ENCODE measurements at places on chromosomes 6 and 20.

- DNase-seq, result no peak
Observed at GRCh38 chr6:124297507-124297906, 493.8 kb downstream of the NKAIN2 start.

- DNase-seq, result no peak
Observed at GRCh38 chr20:36153736-36154699, 522 bp upstream of the EPB41L1 start.

- no peak for DNase-seq
Observed at GRCh38 chr20:12171923-12172524, 254.3 kb downstream of the BTBD3 start.

DNA sequence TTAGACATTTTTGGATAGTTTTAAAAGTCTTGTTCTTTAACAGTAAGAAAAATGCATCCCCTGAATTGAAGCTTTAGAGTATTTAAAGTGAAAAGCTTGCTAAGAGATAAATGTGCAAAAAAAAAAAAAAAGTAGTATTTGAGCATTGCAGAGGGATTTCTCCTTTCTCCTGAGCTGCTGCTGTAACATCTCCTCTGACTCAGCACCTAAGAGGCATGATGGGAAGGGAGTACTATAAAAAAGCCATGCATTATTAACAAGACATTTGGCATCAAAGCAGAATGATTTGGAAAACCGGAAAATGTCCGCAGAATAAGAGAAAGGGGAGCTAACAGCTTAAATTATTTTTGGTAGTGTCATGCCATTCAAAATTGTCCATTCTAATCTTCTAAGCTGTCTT lies 27.9 kb downstream of the B4GALT5 start:
- DNase-seq, result no peak

DNA sequence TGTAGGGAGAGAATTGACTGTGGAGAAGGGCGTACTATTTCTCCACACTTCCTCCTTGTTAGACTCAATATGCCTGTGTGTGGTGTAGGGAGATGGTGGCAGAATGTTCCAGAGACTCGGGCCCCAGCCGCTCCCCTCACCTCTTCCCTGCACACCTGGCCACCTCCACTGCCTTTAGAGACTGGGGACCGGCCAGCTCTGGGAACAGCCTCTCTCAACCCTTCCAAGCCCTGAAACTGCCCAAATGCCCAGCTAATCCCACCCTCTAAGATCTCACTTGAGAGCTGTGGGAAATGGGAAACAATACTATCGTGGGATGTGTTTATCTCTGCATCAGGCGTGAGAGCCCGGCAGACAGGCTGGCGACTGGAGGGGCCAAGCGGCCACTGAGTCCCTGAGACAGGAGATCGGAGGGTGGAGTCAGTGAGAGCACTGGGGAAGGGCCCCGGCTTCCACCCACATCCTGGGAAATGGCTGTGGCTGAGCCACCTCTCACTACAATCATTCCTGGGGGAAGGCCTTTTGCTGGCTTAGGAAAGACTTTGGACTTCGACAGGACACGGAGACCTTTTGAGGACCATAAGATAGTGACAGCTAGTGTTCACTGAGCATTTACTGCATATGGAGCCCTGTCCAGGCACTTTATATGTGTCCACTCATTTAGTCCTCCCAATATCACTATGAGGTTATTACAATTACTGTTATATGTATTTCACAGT lies 31.0 kb upstream of the MRPS18A start:
- no peak for DNase-seq

DNA sequence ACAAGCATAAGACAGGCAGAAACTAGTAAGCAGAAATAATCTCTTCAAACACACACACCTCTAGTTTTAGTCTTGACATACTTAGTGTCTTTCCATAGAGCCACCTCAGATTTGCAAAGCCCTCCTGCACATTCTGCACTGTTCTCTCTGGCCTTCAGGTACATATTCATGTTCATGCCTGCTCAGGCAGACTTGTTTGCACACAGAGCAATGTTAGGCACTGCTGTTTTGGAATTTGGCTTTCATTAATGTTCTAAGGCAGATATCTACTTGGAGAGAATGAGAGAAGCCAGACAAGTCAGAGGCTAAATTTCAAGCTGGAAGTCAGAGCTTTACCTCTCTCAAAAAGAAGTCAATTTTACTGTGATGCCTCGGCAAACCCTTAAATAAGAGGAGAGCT lies 21.3 kb upstream of the DST start:
- no peak for DNase-seq

DNA sequence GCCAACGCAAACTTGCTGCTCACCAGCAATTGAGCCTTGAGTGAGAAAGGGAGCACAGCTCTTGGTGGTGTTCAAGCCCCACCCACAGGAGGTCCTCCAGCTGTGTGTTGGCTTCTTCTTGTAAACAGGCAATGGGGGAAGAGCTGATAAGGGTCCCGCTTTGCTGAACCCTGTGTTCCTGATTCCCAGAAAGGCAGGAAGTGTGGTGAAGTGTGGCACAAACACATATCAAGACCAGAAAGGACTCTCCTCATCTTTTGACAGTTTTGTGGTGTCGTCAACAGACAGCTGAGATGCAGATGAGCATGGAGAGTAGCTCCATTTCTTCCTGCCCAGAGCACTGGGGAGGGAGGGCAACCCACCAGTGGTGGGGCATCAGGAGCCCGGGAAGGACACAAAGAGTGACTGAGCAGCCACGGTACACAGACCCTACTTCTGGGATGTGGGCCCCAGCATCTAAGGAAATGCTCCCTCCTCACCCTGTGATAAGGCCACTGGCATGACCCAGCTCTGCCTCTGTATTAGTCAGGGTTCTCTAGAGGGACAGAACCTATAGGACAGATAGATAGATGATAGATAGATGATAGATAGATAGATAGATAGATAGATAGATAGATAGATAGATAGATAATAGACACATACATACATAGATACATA lies 188.9 kb upstream of the TAB2 start:
- DNase-seq, result peak; percentile 90

DNA sequence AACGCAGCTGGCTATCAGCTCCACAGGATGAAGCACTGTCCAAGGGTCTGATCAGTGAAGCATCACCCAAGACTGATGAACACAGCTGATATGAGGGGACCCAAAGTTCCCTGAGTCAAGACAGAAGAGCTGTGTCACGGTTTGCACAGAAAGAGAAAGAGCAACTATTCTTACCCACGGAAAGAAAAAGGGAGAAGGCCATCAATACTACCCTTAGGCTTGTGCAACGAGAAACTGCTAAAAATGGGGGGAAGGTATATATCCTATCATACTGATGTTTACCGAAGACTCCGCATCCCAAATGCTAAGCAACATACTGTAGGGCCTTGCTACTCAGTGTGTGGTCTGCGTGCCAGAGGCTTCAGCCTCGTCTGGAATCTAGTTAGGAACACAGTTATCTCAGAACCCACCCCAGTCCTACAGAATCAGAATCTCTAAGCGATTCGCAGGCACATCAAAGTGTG lies 665 bp downstream of the FASTKD5 start:
- DNase-seq, result peak; percentile 17

DNA sequence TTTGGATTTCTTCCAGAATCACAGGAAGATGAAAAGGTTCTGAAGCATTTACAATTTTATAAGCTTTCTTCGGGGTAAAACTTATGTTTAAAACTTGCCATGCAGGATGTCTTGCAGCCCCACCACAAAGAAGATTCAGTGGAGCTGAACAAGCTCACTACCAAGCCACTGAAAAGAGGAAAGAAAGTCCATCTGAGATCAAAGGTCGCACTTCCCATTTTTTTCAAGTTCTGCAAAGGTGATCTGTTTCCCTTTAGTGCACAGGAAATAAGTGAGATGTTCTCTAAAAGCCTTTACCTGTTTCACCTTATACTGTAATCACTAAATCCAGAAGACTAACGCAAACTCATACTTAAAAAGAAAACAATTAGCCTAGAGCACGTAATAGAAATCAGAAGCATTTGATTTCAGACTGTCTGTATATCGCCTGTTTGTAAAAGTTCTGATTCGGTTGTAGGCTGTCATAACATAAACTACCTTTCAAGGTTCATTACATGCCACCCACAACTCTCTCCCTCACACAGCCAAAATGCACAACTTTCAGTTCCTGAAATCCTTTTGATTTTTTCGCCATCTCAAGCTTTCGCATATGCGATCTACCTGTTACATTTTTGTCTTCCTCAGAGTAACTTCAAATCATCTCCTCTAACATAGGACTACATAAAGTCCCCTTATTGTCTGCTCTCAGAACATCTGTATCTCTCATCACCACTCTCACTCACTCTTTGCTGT lies 1.8 kb downstream of the ECHDC1 start:
- no peak for DNase-seq

- no peak for DNase-seq
Observed at GRCh38 chr20:57124366-57124765, 142.1 kb downstream of the BMP7 start.

DNA sequence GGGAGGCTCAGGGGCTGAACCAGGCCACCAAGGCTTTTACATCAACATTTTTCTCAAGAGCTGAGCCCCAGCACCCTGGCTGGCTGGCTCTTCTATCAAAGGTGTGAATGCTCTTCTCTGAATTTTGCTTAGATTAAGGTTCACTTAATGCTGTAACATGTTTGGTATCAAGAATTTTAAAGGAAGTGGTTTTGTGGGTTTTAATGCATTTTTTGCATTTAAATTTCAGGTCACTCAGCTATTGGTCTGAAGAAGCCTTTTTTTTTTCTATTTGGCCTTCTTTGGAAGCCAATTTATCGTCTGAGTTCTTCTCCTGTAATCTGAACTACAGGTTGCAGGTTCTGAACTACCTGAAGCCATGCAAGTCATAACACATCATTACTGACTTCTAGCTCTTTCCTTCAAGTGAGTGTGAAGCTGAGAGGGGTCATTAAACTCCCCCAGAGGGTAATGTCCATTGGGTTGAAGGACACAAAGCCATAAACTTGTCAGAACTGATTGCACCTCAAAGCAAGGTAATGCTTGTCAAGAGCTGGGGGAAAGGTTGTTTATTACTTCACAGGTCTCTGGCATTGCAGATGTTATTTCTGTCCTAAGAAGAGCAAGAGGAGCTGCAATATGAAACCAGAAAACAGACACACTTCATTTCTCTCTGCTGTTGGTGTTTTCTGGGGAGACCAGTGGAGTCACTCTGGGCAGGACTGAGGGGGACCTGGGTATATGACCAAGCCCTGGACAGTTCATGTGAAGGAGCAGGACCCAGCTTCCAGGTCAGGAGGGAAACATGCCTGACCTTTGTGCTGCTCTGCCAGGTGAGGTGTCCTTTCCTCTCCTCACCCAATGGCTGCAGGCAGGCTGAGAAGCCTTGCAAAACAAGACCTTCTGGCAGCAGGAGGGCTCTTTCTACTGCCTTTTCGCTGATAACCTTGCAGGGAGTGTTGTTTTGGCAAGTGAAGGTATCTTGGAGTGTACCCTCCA lies 26.1 kb upstream of the NEDD9 start:
- peak; percentile 58 for DNase-seq

- no peak for DNase-seq
Observed at GRCh38 chr20:3672547-3673171, 9.2 kb downstream of the ADAM33 start.

DNA sequence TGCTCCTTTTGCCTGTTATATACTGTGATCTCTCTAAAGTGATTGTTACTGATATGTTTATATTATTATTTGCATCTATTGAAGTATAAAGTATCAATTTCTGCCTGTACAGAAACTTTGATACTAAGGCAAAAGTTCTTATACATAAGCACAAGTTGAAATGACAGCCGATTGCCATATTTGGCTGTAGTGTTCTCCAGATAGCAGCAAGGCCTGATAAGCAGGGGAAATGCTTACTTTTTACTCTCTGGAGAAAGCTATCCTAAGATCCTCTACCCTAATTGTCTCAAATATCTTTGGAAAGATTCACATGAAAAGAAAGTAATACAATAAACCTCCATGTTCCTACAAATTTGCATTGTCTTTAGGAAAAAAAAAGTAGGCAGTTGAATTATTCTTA lies 31.4 kb downstream of the SENP6 start:
- DNase-seq, result no peak

- DNase-seq, result no peak
Observed at GRCh38 chr6:31266567-31267360, 5.1 kb downstream of the HLA-C start.

DNA sequence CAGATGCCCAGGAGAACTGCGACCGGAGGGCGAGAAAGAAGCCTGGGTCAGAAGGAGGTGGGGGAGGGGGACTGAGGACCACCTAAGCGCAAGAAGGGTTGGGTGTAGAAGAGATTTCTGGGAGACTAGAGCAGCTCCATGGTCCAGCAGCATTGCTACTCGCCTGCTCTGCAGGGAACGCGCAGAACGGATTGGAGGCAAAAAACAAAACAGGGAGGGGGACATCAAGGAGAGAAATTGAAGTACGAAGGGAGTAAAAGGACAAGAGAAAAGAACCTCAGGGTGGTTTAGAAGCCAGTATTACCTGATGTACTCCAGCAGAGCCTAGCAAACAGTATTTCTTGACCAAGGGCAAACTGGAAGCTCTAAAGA lies 537 bp upstream of the GABBR1 start:
- DNase-seq, result no peak

DNA sequence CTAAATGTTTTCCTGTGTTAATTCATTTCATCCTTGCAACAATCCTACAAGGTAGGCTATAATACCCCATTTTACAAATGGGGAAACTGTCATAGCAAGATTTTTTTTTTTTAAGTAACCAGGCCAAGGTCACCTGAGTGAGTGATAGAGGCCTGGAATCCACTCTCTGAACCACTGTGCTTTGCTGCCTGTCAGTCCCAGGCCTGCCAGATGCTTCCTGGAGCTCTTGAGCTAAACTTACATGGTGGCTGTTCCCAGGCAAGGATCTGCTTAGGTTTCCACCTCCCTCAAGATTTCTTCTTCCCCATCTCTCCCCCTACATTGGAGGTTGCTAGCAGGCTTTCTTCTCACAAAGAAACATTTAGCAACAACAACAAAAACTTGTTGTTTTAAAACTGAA lies 32.7 kb upstream of the RNF8 start:
- no peak for DNase-seq

DNA sequence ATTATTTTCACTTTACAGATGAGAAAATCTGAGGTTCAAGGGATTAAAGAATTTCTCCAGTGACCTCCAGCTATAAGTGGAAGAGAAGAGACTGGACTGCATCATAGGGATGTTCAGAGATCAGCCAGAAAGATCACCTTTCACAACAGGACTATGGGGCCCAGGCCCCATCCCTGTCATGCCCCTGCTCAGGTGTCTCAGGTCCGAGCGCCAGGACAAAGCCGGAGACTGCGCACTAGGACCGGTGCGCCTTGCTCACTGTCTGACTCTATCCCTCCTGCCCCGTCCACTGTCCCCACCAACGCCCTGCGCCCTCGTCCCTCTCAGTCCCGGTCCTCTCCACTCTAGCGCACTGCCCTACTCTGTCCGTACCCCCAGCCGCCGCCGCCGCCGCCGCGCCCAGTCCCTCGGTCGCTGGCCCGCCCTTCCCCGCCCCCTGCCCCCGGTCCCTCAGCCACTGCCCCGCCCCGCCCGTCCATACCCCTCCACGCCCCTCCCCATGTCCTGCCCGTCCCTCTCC lies 521 bp upstream of the RAD21L1 start:
- DNase-seq, result no peak

All from DND-41 (cell line).